ENCODE measurements at places on chromosomes 2 and 18.

- no peak for DNase-seq
These were observed 131.6 kb downstream of the VAPA start for GRCh38 chr18:10045296-10045891.

DNA sequence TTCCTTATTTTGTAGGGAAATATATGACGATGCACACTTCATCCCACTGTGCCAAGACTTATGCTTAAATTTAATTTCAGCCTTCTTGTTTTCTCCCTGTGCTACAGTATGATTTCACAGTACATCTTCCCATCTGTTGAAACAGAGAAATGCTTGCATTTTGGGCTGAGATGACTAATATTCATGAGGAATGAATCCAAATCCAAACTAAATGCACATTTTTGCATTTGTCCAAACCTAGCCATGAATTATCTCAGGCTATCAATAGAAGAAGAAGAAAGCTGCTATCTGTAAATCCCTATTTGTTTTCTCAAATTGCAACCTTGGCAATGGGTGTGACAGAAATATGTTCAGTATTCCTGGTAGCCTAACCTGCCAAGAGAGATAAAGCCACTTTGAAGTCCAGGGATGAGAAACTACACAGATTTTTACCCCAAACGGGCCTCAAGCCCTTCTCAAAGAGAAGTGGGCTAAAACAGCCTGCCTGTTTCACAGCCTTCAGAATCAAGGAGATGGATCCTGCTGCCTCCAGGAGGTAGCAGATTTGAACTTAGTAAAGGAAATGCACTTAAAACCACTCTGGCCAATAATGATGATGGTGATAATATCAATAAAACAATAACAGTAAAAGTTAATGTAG, 306.9 kb upstream of the NT5C1B start:
- DNase-seq, result no peak

- no peak for DNase-seq
These were observed 713.6 kb downstream of the SLC4A3 start for GRCh38 chr2:220341014-220341413.

DNA sequence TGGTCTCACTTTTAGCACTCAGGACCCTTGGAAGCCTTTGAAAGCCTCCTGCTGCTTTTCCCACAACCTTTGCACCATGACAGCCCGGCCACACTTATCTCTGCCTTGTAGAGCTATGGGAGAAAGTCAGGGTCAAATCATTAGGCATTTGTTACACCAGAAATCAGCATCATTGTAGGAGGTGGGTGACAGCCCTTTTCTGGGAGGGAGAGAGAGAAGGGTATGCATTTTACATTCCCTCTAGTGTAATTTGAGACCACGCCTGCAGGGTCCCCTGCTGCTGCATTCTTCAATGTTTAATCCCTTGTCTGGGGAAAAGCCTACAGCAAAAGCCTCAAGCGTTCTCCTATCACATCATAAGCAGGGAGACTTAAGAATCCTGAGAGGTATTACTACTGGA, 766.8 kb upstream of the FAM98A start:
- no peak for DNase-seq

DNA sequence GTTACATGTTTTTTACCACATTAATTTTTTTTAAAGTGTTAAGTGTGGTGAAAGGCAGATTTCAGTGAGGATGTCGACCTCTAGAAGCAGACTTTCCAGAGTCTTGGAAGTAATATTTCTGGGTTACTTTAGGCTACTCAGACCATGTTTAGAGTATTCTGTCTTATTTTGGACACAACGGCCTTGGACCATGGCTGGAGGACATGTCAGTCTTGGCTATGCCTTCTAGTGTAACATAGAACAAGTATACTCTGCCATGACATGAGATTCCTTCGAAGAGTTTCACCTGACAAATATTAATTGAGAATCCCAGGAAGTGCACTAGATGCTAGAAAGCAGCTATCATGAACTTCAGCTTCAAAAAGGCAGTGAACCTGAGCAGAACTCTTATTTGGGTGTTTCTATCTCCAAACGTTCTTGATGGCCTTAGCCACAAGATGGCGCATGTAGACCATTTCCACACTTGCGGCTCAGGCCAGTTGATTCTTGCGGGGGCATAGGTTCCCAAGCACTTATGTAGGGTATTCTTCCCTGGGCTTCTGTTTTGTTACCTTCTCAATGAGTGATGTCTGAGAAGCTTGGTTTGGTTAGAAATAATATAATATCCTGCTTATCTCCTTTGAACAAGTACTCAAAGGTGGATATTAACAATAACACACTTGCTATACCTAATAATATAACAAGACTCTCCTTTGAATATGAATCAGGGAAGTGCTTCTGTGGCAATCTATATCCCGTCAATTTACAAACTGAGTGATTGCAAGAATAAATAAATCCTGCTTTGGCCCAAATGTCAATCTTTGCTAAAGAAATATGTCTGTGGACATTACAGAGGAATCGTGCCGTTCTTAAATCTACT, 62.0 kb downstream of the CACNB4 start:
- DNase-seq, result peak; percentile 77

DNA sequence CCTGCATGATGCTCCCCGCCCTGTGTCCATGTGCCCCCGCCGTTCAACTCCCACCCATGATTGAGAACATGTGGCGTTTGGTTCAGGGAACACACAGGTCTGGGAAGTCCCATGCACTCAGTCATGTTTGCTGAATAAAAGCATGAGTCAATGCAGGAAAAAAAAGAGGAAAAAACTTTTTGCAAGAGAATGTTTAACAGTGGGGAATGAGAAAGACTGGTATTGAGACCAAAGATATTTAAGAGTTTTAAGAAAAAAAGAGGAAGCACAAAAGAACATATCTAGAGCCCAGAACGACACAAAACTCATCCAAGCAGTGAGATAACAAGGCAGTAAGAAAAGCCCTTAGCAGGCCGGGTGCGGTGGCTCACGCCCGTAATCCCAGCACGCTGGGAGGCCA, 279.2 kb upstream of the THSD7B start:
- DNase-seq, result no peak

DNA sequence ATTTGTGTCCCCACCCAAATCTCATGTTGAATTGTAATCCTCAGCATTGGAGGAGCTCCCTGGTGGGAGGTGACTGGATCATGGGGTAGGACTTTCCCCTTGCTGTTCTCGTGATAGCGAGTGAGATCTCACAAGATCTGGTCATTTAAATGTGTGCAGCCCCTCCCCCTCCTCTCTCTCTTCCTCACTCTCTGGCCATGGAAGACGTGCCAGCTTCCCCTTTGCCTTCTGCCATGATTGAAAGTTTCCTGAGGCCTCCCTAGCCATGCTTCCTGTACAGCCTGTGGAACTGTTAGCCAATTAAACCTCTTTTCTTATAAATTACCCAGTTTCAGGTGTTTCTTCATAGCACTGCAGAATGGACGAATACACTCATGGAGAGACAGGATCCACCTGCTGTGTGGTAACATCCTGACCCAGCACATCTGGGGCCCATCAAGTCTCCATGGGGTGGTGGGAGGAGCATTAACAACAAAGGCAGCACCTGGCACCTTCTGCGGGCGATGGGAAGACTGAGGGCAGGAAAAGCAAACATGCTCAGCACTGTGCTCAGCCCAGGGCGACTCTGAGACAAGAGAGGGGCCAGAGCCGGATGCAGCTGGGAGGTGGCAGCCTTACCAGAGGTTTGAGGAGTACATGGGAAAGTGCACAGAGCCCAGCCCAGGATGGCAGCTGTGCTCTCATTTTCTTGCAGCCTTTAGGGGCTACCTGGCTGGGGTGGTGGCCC, 16.2 kb upstream of the ALPP start:
- no peak for DNase-seq

GRCh38 chr18:75658330-75658729, 230.8 kb upstream of the SMIM21 start:
- no peak for DNase-seq

DNA sequence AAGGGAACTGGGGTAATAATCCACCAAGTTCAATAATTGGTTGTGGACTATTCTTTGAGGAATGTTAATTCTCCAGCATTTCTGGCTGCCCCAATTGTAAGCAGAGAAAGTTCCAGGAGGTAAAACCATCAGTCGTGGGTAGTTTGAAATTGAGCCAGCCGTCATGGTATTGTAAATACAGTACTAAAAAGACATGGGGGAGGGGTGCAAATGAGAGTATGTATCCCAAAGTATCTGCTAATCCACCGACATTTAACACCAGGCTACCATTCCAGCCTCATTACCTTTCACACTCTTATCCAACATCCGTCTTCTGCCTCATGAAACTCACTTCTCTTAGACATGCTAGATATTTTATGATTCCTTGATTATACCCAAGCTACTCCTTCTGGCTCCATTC, 507.9 kb downstream of the ERBB4 start:
- no peak for DNase-seq

Data from cerebellum (tissue), 4 donors.